ENCODE measurements at places on chromosomes 4 and X.
A peak's percentile ranks its signal among the peaks of the same experiment; 100 is the strongest.

- H3K27ac ChIP-seq = no peak overlapping the region
- H3K4me3 ChIP-seq = no peak overlapping the region
- no peaks in the 10 kb centered on the region for H3K4me1 ChIP-seq
Measured at GRCh38 chr4:113952452-113953029, 26.9 kb downstream of the ARSJ start.

DNA sequence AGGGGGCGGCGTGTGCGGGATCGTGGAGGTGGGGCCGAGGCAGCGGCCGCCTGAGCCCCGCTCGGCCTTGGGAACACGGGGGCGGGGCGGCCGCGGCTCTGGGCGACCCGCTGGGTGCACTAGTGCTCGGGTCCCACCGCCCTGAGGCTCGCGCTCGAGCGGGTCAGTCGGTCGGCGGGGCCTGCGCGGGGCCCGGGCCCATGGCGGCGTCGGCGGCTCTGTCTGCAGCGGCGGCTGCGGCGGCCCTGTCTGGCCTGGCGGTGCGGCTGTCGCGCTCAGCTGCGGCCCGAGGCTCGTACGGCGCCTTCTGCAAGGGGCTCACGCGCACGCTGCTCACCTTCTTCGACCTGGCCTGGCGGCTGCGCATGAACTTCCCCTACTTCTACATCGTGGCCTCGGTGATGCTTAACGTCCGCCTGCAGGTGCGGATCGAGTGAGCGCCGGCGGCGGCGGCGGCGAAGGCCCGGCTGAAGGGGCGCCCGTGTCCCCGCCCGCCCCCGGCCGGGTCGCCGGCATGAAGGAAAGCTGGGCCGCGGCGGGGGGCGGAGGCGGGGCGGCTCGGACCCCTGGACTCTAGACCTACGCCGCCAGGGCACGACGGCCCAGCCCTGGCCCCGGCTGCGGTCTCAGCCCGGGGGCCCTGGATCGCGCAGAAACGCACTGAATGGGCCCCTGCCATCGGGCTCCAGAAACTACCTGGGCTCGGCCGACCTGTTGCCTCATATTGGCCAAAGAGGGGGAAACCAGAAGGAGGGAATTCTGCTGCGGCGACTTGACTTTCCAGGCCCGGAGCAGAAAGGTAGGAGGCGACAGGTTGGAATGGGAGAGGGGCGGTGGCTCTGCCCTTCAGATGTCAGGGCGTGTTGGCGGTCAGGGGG is at the start of gene SMIM10L2A:
Gene SMIM10L2A, plus strand, starts transcription at position 13 of the 878 bp plus-strand sequence. Its CDS starts 188 bp downstream, at position 201.
- H3K4me3 ChIP-seq = peak within 1 kb of the TSS; percentile 26
- H3K4me1 ChIP-seq = no peaks in the 10 kb centered on the region
- H3K27me3 ChIP-seq = peaks cover 26% of the 10 kb centered on the region

DNA sequence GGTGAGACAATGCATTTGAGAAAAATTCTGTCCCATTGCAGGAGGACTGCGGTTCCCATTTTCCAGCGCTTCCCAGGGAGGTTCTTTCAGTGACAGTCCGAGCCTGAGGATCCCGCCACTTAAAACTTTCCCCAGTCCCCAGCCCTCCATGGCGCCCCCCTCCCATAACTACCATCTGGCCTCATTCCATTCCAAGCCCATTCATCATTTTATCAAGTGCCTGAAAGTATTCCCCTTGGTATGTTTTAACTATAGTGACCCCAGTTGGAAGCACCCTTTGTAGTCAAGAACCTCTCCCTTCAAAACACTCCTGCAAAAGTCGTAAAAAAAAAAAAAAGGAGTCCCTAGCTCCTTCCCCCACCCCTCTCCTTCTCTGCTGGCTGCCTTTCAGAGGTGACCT is 1.2 kb downstream of the RASL11B start:
- peaks cover 24% of the 10 kb centered on the region for H3K27me3 ChIP-seq
- no peaks in the 10 kb centered on the region for H3K36me3 ChIP-seq
- DNase-seq = no peak

DNA sequence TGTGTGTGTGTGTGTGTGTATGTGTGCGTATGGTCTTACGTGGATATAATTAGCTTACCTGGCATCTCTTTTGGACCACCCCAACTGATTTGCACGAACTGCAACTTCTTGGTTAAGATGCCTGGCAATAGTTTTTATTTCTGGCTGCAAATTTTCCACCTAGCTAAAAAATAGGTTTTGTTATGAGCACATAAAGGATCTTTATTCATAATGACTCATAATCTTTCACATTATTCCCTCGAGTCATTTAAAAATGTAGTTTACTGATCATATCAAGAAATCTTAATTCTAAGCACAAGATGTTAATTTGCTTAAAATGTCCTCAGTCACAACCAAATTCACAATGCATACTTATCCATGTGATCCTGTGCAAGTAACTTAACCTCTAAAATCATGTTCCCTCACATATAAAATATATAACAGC is 1.5 kb downstream of the COX18 start:
- peaks cover 39% of the 10 kb centered on the region for H3K4me1 ChIP-seq
- peak overlapping the region; percentile 83 for H3K4me3 ChIP-seq
- H3K27me3 ChIP-seq = no peaks in the 10 kb centered on the region
- H3K27ac ChIP-seq = peak overlapping the region; percentile 100

GRCh38 chrX:54087661-54088060 is 43.4 kb upstream of the PHF8 start:
- no peaks in the 10 kb centered on the region for H3K27me3 ChIP-seq
- no peak for DNase-seq
- H3K27ac ChIP-seq = no peak overlapping the region
- no peaks in the 10 kb centered on the region for H3K36me3 ChIP-seq
- no peak overlapping the region for H3K4me3 ChIP-seq
- H3K4me1 ChIP-seq = no peaks in the 10 kb centered on the region

DNA sequence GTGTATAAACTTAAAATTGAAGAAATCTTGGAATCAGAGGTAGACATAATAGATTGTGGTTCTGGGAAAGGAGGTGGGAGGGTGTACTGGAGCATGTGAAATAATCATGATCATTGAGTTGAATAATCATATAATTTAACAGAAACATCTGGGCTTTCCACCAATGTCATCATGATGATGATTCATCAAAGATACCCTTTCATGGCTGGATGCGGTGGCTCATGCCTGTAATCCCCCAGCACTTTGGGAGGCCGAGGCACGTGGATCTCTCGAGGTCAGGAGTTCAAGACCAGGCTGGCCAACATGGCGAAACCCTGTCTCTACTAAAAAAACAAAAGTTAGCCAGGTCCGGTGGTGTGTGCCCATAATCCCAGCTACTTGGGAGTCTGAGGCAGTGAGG is 6.7 kb upstream of the RUFY3 start:
- no peak for DNase-seq
- no peaks in the 10 kb centered on the region for H3K36me3 ChIP-seq
- no peak overlapping the region for H3K27ac ChIP-seq
- peaks cover 31% of the 10 kb centered on the region for H3K4me1 ChIP-seq
- H3K27me3 ChIP-seq = no peaks in the 10 kb centered on the region

DNA sequence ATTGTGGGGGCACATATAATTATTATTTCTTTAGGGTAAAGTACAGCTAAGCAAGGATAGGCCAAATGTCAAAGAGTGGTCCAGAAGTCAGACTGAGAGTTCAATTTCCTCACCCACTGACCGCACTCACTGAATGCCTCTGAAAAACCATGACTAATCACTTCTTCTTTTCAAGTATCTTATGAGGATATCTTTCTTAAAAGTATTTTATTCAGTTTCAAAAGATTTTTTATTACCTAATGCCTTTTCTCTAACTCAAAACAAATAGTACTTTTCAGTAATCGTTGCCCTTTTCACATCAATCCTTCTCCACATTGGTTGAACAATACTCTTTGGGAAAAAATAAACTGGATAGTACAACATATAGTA is 61.7 kb upstream of the CAMK2D start:
- no peaks in the 10 kb centered on the region for H3K36me3 ChIP-seq
- no peak overlapping the region for H3K4me3 ChIP-seq
- peaks cover 6% of the 10 kb centered on the region for H3K27me3 ChIP-seq
- no peak for DNase-seq
- H3K4me1 ChIP-seq = peaks cover 42% of the 10 kb centered on the region

- DNase-seq = no peak
- no peaks in the 10 kb centered on the region for H3K27me3 ChIP-seq
- H3K36me3 ChIP-seq = no peaks in the 10 kb centered on the region
- no peak overlapping the region for H3K27ac ChIP-seq
- no peak overlapping the region for H3K4me3 ChIP-seq
Measured at GRCh38 chr4:3677748-3678070, 88.5 kb upstream of the ADRA2C start.

DNA sequence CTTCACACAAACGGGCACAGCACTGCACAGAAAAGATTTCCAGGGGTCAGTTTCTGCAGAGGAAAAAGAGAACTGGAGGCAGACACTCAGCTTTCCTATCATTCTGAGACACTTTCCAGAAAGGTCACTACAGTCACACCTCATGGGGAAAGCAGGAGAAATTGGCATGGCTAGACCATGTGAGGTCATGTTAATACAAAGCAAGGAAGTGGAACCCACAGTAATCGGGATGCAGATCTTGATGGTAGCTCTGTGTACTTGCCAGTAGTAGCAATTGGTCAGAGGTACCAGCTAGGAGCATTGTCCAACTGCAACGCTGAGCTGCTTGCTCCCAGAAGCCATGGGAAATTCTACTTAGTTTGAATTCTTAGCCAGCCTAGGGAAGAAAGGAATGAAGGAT is 255.3 kb upstream of the PCDH10 start:
- H3K36me3 ChIP-seq = no peaks in the 10 kb centered on the region
- no peak overlapping the region for H3K27ac ChIP-seq
- no peak overlapping the region for H3K4me3 ChIP-seq
- no peaks in the 10 kb centered on the region for H3K27me3 ChIP-seq

GRCh38 chr4:20126906-20127305 is 124.8 kb upstream of the SLIT2 start:
- no peak for DNase-seq
- H3K36me3 ChIP-seq = no peaks in the 10 kb centered on the region
- no peak overlapping the region for H3K27ac ChIP-seq
- no peak overlapping the region for H3K4me3 ChIP-seq

- no peaks in the 10 kb centered on the region for H3K27me3 ChIP-seq
- no peak overlapping the region for H3K4me3 ChIP-seq
- DNase-seq = no peak
- H3K4me1 ChIP-seq = no peaks in the 10 kb centered on the region
Measured at GRCh38 chr4:79288185-79288584, 37.7 kb downstream of the NAA11 start.

- H3K4me3 ChIP-seq = no peak overlapping the region
- peaks cover 36% of the 10 kb centered on the region for H3K4me1 ChIP-seq
- no peaks in the 10 kb centered on the region for H3K27me3 ChIP-seq
- H3K27ac ChIP-seq = no peak overlapping the region
Measured at GRCh38 chr4:112234952-112235609, 3.5 kb downstream of the AP1AR start.

- no peak for DNase-seq
- no peak overlapping the region for H3K4me3 ChIP-seq
Measured at GRCh38 chr4:114019276-114019968, 40.0 kb upstream of the ARSJ start.

DNA sequence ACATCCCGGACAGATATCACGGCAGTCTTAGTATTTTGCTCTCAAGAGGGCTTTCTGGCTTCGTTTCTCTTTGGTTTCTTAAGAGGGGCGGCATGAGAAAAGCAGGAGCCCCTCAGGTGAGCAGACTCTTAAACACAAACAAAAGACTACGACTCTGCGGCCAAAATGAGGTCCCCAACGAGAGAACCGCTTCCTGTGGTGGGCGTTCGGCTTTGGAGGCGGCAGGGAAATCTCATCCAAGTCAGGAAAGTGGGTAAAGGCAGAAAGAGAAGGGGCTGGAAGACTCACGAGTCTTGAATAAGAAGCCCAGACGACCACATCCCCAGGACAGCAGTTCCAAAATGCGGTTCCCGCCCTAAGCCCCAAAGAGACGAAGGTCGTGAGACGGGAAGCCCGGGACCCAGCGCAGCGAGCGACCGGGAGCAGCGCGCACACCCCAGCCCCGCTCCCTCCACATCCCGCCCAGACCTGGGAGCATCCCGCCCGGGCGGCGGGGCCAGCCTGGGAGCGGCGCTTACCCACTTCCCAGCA is 409 bp downstream of the UGDH start:
- peaks cover 16% of the 10 kb centered on the region for H3K4me1 ChIP-seq
- peaks cover 18% of the 10 kb centered on the region for H3K36me3 ChIP-seq
- no peaks in the 10 kb centered on the region for H3K27me3 ChIP-seq
- DNase-seq = peak; percentile 23
- peak overlapping the region; percentile 86 for H3K27ac ChIP-seq
- H3K4me3 ChIP-seq = peak overlapping the region; percentile 98

DNA sequence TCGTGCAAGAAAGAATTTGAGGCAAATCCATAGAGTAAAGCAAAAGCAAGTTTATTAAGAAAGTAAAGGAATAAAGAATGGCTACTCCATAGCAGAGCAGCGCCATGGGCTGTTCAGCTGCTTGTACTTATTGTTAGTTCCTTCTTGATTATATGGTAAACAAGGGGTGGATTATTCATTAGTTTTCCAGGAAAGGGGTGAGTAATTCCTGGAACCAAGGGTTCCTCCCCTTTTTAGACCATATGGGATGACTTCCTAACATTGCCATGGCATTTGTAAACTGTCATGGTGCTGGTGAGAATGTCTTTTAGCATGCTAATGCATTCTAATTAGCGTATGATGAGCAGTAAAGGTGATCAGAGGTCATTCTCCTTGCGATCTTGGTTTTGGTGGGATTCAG is 23.5 kb upstream of the CEP135 start:
- H3K4me3 ChIP-seq = no peak overlapping the region
- DNase-seq = no peak
- no peak overlapping the region for H3K27ac ChIP-seq
- no peaks in the 10 kb centered on the region for H3K36me3 ChIP-seq
- no peaks in the 10 kb centered on the region for H3K4me1 ChIP-seq
- no peaks in the 10 kb centered on the region for H3K27me3 ChIP-seq

GRCh38 chr4:141630854-141631253 is 5.5 kb upstream of the IL15 start:
- no peaks in the 10 kb centered on the region for H3K36me3 ChIP-seq
- H3K27me3 ChIP-seq = peaks cover 20% of the 10 kb centered on the region
- H3K4me3 ChIP-seq = no peak overlapping the region
- H3K27ac ChIP-seq = no peak overlapping the region
- peaks cover 3% of the 10 kb centered on the region for H3K4me1 ChIP-seq

DNA sequence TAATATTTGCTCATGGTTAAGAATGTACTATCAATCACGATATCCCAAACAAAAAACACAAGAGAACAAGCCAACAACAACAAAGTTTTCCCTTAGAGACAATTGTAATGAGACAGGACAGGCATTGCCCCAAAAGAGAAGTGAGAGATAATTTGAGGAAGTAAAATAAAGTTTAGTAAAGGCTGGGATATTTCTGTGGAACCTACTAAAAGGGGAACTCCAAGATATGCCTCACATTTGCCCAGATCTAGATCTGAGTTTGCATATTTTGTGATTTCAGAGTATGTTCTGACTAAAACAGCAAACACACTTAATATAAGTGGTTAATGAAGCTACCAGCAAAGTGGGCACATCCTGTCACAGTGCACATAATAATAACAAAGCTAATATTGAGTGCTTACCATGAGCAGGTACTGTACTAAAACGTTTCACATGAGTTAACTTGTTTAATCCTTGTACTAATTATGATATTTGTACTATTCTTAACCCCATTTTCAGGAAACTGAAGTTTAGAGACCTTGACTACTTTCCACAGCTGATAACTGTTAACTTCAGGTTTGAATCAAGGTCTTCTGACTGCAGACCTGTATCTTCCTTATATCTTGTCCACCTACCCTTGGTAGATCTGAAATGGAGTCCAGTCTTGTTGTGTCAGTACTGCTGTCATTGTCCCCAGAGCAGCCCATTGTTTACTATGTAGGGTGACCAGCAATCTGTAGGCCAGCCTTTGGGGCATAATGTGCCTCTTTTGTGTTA is 26.0 kb upstream of the BMP2K start:
- H3K27ac ChIP-seq = no peak overlapping the region
- H3K36me3 ChIP-seq = no peaks in the 10 kb centered on the region
- no peak for DNase-seq
- H3K27me3 ChIP-seq = peaks cover 8% of the 10 kb centered on the region
- H3K4me1 ChIP-seq = peaks cover 2% of the 10 kb centered on the region
- H3K4me3 ChIP-seq = no peak overlapping the region

Data from activated T-helper 2 cell treated with anti-CD3 and anti-CD28 coated beads, Interferon-gamma antibody, Interleukin-2, Interleukin-4, amounts not matched to agents 10 μg/mL and 5 μg/mL and 100 μg/mL, durations not matched to agents 14 hours and 24 hours and 36 hours (primary cell).